Foreskin keratinocyte (primary cell): ENCODE measurements at places on chromosomes 3 and 15. TPM values are rescaled to one million over a fixed set of nuclear protein-coding genes. Genes with fewer than 3 reads are reported as not detected.
A peak's percentile ranks its signal among the peaks of the same experiment; 100 is the strongest.

- no peak for DNase-seq
Observed at GRCh38 chr3:51968170-51968775, 1.0 kb upstream of the PCBP4 start.

The NUP210 gene
- total RNA-seq, result not detected in 2 replicates

DNA sequence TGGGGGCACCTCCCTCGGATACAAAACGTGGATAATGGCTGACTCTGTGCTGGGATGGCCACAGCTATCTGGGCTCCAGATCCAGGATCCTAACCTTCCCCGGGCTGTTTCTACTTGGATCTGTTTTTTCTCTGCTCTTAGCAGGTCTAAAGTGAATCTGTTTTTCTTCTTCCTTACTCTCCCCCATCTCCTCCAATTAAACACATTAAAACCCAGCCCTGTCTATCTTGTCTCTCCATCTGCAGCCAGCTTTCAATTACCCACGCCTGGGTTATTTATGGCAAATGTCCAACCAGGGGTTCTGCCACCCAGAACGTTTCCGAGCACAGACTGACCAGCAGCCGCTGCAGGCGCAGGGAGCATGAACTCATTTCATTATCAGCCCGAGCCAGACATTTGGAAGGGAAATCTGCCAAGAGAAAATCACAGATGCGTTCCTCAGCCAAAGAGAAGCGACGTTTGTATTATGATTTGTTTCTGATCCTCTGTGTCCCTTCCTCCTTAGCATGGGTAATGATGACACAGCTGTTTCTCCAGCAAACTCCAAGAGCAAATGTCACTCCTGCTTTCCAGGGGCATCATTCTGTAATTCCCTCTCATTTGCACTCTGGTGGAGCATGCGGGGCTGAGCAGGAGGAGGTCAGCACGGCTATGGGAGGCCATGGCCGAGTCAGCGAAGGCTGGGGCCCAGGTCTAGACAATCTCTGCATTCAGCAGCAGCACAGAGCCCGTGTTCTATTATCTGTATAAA is 42.0 kb downstream of the UMPS start:
- DNase-seq, result no peak

DNA sequence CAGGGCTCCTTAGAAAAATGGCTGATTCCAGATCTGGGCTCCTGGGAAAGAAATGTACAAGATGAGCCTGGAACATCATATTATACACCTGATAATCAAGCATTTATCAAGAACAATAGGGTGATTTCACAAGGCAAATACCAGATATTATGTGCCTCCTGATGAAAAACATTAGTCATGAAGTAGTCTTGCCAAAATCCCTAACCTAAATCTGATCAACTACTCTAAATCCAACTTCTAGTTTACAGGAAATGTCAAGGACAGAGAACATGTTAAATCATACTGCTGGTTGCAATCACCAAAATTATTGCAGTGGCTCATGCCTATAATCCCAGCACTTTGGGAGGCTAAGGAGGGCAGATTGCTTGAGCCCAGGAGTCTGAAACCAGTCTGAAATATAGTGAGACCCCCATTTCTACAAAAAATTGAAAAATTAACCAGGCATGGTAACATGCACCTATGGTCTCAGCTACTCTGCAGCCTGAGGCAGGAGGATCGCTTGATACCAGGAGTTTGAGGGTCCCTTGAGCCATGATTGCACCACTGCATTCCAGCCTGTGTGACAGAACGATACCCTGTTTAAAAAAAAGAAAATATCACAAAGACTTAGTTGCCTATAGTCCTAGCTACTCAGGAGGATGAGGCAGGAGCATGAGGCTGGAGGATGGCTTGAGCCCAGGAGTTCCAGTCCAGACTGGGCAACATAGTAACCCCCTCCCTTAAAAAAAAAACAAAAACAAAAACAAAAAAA is 34.9 kb upstream of the ATP13A3 start:
- peak; percentile 67 for DNase-seq

GRCh38 chr3:27279123-27279522 is 90.1 kb downstream of the NEK10 start:
- DNase-seq, result no peak

GRCh38 chr3:98733812-98734281 is 29.3 kb upstream of the ST3GAL6 start:
- no peak for DNase-seq

DNA sequence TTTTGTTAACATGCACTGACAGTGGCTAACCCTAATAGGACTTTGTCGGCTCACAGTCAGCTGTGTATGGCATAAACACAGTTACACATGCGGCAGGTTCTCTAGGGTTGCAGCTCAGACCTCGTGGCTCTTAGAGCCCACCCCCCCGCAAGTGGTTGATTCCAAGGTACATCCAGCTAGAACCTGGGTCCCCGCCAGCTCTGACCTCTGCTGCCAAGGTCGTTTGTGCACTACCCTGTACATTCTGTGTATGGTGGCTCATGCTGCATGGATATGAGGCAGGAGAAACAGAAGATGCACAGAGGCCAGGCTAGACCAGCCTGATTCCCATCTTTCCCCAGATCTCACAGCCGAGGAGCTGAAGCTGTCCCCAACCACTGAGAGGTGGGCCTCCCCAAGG is 25.9 kb downstream of the PRR20G start:
- no peak for DNase-seq

The NPHP3 gene
- 12.7 and 12.8 TPM in 2 replicates for total RNA-seq

GRCh38 chr15:31365032-31365654 is 38.5 kb downstream of the KLF13 start:
- DNase-seq, result no peak

The PYDC2 gene
- total RNA-seq, result not detected in 2 replicates

- DNase-seq, result no peak
Observed at GRCh38 chr15:40034186-40034946, 4.6 kb downstream of the SRP14 start.

GRCh38 chr3:169456900-169457299 is 206.6 kb downstream of the MECOM start:
- DNase-seq, result no peak

GRCh38 chr3:38125305-38126120 is 11.4 kb downstream of the ACAA1 start:
- no peak for DNase-seq

The MYZAP gene
- 2.9 and 3.5 TPM in 2 replicates for total RNA-seq

GRCh38 chr3:125651244-125651643 is 55.9 kb upstream of the OSBPL11 start:
- DNase-seq, result peak; percentile 42
